ENCODE measurements at places on chromosomes 7 and 10.

- DNase-seq = peak; percentile 28
Measured at GRCh38 chr7:142303650-142304049, 45.8 kb upstream of the PRSS58 start.

DNA sequence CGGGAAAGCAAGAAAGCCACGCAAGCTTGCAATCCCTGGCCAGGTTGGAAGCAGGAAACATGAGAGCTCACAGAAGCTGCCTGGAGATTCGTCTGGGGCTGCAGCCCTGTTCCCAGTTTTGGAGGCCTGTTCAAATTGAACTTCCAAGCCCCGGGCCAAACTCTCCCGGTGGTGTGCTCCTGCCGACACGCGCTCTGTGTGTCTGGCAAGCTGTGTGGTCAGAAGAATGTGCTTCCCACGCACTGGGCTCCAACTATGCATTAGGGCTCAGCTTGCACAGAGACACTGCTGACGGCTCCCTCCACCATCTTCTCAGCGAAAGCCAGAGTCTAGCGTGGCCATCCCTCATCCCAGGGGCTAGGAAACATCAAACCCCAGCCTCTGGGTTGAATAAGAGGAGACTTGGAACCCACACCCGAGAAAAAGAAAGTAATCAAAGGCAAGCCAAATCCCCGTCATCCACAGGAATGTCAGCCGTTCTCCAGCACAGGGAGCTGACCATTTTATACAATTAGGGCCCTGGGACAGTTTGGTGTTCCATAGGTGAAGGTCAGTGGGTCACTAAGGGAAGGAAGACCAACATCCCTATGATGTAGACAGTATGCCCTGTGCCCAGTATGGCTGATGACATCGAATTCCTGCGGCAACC, 107.2 kb downstream of the FGFR2 start:
- DNase-seq = no peak

GRCh38 chr7:9498303-9498702, 1064.9 kb downstream of the NXPH1 start:
- DNase-seq = no peak

DNA sequence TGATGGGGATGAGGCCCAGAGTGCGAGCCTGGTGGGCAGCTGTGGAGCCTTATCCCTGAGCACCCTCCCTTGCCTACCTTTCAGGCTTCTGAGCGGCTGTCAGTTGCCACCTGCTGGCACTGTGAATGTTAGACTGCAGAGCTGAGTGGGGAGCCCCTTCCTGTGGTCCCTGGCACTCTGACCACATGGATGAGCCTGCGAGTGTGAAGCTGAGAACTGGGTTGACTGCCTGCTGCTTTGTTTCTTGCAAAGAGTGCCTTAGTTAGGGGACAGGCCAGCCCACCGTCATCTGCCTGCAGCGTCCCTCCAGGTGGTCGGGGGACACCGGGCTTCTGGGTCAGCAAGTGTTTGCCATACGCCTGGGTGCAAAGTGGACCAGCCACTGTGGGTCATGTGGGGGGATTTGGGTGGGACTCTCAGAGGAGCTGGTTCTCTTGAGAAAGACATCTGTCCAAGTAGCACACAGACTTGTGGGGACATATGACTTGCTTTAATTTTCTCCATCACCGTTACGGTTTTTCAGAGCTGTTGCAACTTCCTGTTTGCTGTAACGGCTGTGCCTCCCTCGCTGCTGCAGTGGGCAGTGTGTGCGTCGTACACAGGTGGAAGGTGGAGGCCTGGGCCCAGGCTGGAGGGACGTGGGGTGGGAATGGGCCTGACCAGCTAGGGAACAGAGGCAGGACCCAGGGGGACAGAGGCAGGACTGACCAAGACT, 13.7 kb downstream of the INPP5A start:
- DNase-seq = no peak

DNA sequence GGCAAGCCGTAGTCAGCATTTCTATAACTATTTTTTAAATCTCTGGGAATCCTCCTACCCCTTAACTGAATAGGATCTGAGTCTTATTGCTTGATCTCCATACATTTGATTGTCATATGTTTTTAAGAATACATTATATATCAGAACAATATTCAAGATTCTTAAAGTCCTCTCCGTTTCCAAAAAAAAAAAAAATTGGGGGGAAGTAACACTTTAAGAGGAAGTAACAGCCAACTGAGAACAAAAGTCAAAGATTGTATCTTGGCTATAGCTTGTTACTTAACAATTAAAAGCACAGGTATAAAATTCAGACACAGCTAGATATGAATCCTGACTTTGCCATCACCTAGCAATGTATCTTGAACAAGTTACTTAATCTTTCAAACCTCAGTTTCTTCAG, 169.9 kb upstream of the ADO start:
- no peak for DNase-seq

DNA sequence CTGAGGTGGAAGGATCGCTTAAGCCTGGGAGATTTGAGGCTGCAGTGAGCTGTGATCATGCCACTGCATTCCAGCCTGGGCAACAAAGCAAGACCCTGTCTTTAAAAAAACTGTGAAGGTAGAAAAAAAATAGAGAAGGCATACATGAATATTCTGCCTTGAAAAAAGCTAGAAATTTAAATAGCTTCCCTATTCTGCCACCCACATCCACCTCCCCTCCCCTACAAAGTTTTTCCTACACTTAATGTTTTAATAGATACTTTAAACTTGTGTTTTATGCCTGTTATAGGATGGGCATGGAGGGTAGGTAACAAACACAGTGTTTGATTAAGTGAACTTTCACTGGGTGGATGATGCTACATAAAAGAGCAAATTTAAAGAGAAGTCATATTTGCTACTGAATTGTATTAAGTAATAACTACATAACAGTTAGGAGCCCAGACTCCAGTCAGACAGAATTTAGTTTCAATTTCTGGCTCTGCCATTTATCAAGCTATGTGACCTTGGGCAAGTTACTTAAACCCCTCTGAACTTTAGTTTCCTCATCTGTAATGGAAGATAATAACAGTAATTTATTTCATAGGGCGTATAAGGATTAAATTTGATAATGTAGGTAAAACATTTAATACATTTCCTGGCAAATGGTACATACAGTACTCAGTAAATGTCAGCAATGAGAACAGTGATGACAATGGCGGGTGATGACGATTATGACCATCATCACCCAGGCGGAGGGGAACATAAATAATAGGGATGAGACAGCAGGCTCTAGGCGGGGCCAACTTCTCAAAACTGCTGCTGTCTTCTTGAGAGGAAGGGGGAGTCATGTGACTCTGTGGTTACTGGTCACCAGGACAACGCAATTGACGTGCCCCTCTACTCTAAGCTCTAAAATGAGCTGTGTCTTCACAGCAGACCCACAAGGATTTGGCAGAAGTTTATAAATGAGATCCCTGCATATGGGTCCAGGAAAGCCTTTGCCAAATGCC, 15.8 kb downstream of the DNMBP start:
- peak; percentile 99 for DNase-seq

- DNase-seq = peak; percentile 20
Measured at GRCh38 chr7:131931370-131931769, 374.9 kb upstream of the PODXL start.

DNA sequence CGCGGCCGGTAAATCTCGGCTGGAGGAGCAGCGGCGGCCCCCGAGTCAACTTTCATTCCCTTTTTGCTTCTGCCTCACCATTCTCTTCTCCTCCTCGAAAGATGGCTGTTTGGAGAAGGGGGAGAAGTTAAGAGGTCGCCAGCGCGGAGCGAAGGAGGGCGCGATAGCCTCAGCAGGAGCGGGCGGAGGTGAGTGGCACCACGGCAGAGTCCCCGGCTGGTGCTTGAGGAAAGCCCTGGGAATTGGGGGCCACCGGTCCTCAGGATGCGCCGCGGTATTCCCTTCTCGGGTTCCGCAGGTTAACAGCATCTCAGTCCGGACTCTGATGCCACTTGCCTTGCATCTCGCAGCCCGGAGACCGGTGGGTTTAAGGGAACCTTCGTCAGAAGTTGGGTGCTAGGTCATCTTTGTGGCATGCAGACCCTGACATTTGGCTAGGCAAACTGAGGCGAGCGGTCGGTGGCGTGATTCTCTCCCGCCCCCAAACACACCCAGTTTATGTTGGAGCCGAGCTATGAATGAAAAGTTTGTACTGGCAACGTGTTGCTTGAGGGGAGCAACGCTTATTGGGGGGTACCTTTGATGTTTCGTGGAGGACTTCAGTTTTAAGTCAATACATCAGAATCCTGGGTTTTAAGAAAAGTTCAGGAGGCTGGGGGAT, 59.5 kb upstream of the PRPS1L1 start:
- DNase-seq = no peak

DNA sequence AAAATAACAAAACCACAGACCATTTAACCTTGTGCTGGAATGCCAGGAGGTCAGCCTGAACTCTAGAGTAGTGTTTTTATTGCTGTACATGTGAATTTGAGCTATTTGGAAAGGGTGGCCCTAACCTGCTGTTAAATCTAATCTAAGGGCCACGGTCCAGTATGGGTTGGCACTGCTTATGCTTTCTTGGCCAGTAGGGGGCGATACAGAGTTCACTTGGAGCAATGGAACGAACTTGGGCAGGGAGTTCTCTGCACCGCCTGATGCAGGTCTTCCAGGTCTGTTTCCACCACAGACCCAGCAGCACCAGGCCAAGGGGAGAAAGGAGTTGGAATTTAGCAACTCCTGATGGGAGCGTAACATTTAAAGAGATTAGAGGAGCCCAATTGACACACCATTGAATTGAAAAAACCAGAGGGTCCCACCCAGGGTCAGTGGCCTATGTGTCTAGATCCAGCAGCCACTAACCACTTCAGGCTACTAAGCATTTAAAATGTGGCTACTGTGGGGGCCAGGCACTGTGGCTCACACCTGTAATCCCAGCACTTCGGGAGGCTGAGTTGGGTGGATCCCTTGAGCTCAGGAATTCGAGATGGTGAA, 75.7 kb upstream of the EFCAB10 start:
- DNase-seq = peak; percentile 43

DNA sequence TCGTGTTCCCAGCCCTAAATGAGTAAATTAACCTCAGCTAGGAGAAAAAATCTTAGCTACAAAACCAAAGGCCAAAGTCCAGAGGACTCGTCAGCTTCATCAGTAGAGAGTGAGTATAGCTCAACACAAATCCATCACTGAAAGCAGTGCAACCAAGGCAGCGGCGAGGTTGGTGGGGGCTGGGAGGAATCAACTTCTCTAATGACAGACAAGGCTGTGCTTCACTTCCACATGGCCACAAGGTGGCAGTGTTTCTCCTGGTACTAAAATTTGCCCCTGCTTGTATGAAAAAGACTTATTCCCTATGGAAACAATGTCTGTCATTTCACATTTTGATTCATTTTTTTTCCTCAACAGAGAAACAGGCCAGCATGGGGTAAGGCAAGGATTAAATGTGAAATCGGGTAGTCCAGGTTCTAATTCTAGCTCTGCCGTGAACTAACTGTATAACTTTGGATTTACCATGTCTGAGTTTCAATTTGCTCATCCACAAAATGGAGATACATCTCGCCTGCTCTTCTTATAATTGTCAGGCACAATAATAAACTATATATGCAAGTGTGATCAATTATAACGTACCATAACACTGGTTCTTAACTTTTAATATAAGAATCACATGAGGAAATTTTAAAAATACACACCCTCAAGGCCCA, 39.3 kb downstream of the FAS start:
- DNase-seq = peak; percentile 86

- DNase-seq = no peak
Measured at GRCh38 chr10:1406967-1407945, 330.1 kb downstream of the ADARB2 start.

- no peak for DNase-seq
Measured at GRCh38 chr10:24113901-24114300, 95.0 kb upstream of the KIAA1217 start.

GRCh38 chr10:26372513-26373354, 65.4 kb upstream of the APBB1IP start:
- no peak for DNase-seq

- DNase-seq = no peak
Measured at GRCh38 chr7:103867874-103868273, 121.6 kb downstream of the RELN start.

- no peak for DNase-seq
Measured at GRCh38 chr10:71575451-71575850, 144.1 kb downstream of the C10orf105 start.

DNA sequence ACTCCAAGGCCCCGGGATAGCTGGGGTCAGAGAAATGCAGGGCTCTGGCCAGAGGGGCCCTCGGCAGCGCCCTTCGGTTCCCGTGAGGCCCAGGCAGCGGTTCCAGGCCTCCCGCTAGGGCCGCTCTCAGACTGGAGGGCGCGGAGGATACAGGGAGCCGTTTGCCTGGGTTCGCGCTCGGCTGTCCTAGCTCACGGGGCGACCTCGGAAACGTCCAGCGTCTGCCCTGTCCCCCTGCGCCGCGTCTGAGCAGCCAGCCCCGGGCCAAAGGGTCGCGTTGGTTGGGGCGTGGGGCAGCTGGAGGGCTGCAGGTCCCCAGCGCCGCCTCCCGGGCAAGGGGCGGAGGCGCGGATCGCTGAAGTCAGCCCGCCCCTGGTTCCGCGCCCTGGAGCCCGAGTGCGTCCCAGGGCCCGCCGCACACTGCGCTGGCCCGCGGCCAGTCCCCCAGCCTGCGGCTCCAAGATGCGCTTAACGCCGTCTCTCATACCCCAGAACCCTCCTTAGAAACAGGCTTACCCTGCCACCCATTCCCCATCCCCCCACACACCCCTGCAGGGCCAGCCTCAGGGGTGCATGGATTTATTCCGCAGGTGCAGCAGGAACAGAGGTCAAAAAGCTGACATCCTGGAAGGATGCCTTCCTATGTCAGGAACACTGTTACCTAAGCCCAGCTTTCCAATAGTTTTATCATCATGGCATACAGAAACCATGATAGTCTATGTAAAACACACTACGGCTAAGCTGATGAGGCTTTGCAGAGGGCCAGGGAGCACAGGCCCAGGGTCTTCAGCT, 22.1 kb upstream of the OPN4 start:
- peak; percentile 14 for DNase-seq

DNA sequence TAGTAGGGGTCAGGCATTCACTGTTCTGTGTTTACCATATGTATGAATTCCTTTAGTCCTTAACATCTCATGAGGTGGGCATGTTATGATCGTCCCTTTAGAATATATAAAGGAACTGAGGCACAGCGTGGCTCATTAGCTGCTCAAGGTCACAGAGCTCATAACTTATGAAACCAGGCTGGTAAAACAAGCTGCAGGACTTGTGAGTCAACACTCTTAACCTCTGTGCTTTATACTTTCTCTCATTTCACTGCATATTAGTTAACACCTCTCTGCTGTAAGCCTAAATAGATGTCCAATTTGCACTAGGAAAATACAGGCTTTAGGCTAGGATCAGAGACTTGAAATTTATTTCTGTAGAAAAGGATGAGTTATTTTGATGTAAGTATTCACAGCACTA, 180.3 kb upstream of the HDAC9 start:
- DNase-seq = no peak

- no peak for DNase-seq
Measured at GRCh38 chr10:124262234-124262865, 156.4 kb downstream of the OAT start.
